Naive thymus-derived CD8-positive, alpha-beta T cell (primary cell): ENCODE measurements at places on chromosomes 5 and 9.

GRCh38 chr5:69230181-69230580 is 4.5 kb upstream of the CDK7 start:
- no peak for DNase-seq

DNA sequence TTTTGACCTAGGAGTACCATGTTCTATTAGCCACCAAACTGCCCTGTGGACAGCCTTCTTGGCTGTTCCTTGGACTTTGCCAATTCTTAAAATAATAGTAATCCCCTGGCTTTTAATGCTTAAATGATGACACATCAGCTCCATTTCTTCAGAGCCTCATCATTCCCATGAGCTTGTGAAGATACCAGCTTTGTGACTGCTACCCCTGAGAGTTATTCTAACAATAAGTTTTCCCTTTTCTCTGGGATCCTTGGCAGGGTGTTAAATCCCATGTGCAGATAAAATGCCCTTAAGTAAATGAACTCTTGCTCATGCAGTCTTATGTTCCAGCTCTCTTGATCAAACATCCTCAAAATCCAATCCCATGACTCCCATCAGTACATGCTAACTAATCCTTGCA is 415.3 kb downstream of the CETN3 start:
- DNase-seq = no peak

- DNase-seq = no peak
Observed at GRCh38 chr9:130794923-130795495, 40.0 kb upstream of the ABL1 start.

DNA sequence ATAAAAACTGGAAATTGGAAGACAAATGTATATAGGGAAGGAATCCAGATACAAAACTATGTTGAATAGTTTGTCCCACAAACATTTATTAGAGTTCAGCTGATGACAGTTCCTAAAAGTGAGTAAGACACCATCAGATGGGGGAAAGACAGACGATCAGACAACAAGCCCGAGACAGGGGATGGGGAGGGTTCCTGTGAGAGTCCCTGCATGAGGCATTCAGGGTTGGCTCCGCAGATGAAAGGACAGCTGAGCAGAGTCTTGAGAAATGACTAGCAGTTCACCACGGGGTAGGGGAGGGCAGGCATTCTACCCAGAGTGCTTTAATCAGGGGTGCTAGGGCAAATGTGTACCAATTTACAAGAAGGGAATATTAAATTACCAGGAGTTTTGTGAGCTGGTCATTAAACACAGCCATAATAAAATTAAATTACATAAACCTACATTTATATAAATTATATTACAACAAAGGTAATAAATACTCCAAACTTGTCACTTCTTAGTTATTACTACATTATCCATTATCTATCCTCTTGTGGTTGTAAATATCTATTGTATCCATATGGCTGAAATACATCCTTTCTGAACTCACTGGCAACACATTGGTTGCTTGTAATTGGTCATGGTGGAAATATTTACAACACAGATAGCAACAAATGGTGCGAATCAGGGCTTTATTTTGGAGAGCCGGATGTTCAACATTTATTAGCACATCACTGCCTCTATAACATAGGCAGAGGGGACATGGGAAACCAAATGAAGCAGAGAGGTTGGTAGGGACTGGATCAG is 27.8 kb downstream of the TNFSF15 start:
- peak; percentile 28 for DNase-seq

DNA sequence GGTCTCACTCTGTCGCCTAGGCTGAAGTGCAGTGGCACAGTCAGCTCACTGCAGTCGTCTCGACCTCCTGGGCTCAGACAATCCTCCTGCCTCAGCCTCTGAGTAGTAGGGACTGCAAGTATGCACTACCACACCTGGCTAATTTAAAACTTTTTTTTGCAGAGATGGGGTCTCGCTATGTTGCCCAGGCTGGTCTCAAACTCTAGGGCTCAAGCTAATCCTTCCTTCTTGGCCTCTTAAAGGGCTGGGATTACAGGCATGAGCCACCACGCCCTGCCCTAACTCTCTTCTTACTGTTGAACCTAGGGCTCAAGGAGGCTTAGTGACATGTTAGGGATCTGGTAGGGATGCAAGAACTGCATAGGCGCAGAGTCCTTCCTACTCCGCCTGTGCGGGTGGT is 65.3 kb downstream of the SNX30 start:
- no peak for DNase-seq

DNA sequence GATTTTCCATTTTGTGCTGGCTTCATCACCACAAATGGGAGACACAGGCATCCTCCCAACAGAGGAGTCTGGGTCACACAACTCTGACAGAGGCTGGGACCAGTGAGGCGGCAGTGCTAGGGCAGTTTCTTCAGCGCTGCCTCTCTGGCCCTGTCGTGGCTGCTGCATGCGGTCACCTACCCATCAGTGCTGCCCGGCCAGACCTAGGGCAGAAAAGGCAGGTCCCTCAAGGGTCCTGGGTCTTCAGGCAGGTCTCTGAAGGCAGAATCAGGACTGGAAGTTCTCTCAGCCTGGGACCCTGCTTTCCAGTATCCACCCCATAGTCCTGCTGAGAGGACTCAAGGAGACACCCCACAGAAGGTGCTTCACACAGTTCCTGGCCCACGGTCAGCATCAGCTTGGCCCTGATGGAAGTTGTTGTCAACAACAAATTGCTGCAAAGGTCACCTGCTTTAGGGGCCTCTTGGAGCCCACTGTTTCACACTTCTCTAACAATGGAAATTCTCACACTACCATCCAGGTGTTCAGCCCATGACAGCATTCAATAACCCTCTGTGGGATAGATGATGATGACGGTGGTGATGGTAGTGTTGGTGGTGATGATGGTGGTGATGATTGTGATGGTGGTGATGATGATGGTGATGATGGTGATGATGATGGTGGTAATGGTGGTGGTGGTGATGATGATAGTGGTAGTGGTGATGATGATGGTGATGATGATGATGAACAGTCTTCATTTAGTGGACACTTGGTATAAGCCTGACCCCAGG is 146.4 kb upstream of the PPP1R26 start:
- no peak for DNase-seq

GRCh38 chr5:52692606-52693005 is 95.1 kb upstream of the ITGA1 start:
- DNase-seq = no peak

DNA sequence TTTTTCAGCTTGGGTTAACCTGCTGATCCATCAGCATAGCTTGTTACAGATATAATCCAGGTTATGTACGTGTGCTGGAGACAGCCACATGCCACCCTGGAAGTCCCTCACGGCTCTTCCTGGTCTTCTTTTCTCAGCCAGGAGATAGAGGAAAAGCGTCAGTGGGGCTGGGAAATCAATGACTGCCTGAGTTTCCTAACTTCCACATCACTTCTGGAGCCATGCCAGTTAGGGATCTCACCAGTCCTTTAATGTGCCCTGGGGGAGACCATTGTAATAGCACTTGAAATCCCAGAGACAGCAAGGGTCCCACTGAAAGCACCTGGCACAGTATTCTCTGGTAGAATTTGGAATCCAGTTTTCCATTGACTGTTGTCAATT is 29.2 kb downstream of the ANXA2R start:
- no peak for DNase-seq

- DNase-seq = no peak
Observed at GRCh38 chr9:114276908-114277821, 45.7 kb upstream of the ORM1 start.

DNA sequence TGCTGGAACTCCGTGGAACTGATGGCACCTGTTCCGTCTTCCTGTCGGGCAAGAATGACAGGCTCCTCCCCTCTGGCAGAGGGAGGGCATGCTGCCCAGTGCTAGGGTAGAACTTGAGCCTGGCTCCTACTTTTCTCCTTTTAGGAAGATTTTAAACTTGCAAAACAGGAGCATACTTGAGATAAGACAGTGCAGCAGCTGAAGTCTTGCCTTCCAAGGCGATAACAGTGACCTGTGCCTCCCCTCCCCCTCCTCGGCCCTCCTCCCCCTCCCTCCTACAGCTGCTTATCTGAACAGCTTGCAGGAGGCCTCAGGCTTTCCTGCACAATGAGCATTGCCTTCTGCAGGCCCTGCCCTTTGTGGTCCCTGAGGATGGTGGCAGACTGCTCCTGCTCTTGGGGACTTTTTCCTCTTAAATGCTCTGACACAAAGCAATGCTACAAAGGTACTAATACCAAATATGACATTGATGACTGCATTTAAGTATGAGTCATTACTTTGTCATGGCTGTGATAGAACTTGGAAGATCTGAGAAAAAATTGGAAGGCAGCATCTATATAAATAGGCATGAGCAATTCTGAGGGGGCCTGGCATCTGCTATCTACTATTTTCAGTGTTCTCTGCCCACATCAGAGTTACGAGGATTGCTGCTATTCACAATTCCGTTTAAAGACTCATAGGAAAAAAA is 2.0 kb downstream of the GADD45G start:
- DNase-seq = no peak

GRCh38 chr5:1547655-1548054 is 23.9 kb upstream of the LPCAT1 start:
- DNase-seq = no peak
